ENCODE measurements at places on chromosomes 5 and 9. TPM values are rescaled to one million over a fixed set of nuclear protein-coding genes. Genes with fewer than 3 reads are reported as not detected.
A peak's percentile ranks its signal among the peaks of the same experiment; 100 is the strongest.

DNA sequence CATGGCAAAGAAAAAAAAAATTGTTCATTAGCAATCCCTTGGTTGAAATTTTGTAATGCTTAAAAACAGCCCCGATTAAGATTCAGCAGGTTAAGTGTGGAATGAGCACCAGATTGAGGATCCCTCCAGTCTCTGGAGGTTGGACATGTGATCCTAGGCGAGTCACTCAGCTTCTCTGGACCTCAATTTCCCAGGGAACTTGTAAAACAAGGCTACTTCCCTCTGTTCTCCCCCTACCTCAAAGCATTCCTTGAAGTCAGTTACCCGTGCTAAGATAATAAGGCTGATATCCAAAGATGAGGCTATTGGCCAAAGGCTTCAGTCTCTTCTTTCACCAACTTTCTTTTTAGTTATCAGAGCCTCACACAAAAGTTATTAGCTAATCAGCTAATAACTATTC is 2.9 kb downstream of the KLHL3 start:
- DNase-seq = peak; percentile 11
- H3K27ac ChIP-seq = no peak overlapping the region
- H3K27me3 ChIP-seq = no peaks in the 10 kb centered on the region
- H3K4me1 ChIP-seq = peaks cover 14% of the 10 kb centered on the region
- H3K36me3 ChIP-seq = no peaks in the 10 kb centered on the region

DNA sequence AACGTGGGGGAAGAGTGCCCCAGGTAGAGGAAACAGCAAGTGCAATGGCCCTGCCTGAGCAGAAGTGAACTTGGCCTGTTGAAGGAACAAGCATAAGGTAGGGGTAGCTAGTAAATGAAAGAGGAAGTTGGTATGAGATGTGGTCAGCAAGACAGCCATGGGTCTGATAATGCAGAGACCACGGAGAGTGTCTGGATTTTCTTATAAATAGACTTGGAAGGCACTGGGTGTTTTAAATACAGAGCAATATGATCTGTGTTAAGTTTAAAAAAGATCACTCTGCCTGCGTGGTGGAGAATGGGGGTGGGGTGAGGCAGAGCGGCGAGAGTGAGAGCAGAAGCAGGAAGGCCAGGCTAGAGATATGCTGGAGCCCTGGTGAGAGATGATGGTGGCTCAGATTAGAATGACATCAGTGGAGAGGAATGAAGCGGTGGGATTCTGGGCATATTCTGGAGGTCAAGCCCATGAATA is 4.2 kb downstream of the ADAM19 start:
- DNase-seq = peak; percentile 85
- H3K4me3 ChIP-seq = peak overlapping the region; percentile 90
- H3K27me3 ChIP-seq = no peaks in the 10 kb centered on the region
- peak overlapping the region; percentile 58 for H3K27ac ChIP-seq
- peaks cover 11% of the 10 kb centered on the region for H3K4me1 ChIP-seq

DNA sequence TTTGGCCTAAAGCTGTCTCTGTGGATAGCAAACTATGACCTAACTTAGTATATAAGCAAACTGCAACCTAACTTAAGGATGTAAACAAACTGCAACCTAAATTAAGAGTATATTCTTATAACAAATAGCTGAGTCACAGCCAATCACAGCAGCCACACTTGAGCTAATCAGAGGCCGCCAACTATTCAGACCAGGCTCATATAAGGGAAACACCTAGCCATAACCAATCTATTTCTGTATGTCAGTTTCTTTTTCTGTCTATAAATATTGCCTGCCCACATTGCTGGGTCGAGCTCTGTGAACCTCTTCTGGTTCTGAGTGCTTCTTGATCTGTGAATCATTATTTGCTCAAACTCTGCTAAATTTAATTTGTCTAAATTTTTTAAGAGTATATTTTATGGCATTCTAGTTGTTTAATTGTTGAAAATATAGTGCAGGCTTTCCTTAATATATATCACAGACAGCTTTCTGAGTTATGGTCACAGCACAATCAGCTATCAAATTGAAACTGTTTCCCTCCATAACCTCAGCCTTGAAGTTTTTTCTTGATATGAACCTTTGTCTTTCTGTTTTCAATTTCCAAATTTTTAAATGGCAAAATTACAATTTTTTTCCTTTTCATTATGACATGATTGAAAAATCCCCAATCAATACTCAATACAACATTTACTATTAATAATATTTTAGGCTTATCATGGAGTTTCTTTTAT is 327.1 kb upstream of the NUDT12 start:
- no peak overlapping the region for H3K4me3 ChIP-seq
- no peaks in the 10 kb centered on the region for H3K36me3 ChIP-seq
- peaks cover 2% of the 10 kb centered on the region for H3K4me1 ChIP-seq
- no peak for DNase-seq

The RANBP3L gene
- not detected for total RNA-seq

DNA sequence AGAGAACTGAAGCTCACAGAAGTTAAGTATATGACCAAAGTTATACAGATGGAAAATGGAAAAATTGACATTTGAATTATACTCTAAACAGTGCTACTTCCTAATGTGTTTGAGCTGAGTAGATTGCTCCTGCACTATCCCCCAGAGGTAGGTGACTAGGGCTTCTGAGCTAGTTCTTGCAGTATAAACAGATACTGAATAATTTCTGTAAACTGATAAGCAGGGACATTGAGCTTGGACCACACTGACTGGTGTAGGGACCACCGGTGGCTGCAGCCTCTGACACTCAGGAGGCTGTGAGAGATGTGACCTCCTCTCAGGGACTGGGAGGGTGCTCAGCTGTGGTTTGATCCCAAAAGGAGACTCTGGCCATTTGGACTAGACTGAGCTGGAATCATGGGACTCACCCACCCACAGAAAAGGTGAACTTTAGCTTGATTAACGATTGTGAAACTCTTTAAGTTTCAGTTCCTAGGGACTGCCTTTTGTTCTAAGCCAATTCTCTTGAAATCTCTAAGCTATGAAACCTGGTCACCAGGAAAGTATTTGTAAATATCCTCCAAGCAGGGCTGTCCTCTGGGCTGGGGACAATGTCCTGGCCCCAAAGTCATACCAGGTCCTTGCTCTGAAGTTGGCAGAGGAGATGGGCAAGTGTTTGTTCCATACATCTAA is 291.5 kb downstream of the SEC61B start:
- no peak overlapping the region for H3K27ac ChIP-seq
- no peak for DNase-seq
- peaks cover 5% of the 10 kb centered on the region for H3K4me1 ChIP-seq
- H3K27me3 ChIP-seq = no peaks in the 10 kb centered on the region
- H3K36me3 ChIP-seq = no peaks in the 10 kb centered on the region

DNA sequence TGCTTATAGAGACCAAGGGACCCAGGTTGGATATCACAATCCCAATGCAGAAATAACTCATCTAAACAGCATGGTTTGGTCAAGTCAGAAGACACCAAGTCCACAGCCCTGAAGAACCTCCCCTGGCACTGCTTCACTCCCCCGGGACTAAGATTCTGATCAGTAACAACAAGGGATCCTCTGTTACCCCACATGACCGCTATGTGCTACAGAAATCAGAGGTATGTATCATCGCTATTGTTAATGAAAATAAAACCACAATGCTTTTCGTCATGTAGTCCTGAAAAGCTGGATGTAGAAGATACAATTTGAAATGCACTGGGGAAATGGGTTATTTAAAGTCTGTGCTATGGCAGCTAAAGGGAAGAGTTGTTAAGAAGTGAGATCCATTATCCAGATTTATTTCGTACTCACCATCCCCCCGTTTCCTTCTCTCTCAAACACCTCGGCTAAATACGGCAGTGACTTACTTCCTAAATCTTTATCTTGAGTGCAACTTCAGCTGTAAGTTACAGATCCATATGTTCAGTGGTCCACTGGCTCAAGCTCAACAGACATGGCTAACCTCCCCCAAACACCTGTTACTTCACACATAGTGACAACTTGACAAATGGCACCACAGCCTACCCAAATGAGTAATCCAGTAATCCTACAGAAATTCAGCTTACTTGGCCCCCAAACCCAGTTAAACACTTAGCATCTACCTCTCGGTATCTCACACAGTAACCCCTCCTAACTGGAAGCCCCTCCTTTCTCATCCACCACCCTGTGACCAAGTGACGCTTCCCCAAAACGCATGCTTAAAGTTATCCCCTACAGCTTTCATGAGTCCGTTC is 129.2 kb downstream of the MYO10 start:
- peaks cover 13% of the 10 kb centered on the region for H3K36me3 ChIP-seq
- no peak overlapping the region for H3K4me3 ChIP-seq
- no peak for DNase-seq
- peak overlapping the region; percentile 24 for H3K27ac ChIP-seq
- H3K4me1 ChIP-seq = no peaks in the 10 kb centered on the region

The ZNF608 gene
- total RNA-seq = 100 TPM

DNA sequence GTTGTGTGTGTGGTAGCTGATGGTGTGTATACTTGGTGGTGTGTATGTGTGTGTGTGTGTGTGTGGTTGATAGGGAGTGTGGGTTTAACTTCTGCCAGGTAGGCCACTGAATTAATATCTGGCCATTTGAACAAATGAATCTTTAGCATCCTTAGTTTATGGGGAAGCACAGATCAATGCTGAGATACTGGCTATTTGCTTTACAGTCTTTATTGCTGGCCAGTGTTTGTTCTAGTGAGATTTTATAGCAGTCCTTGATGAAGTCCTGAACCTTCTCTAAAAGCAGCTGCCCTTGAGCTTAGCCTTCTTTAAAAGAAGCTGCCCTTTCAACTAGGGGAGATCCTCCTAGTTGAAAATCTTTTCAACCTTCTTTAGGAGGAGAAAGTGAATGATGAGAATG is 69.3 kb downstream of the MACIR start:
- no peaks in the 10 kb centered on the region for H3K4me1 ChIP-seq
- H3K27me3 ChIP-seq = no peaks in the 10 kb centered on the region
- H3K27ac ChIP-seq = no peak overlapping the region
- H3K4me3 ChIP-seq = no peak overlapping the region
- DNase-seq = no peak

DNA sequence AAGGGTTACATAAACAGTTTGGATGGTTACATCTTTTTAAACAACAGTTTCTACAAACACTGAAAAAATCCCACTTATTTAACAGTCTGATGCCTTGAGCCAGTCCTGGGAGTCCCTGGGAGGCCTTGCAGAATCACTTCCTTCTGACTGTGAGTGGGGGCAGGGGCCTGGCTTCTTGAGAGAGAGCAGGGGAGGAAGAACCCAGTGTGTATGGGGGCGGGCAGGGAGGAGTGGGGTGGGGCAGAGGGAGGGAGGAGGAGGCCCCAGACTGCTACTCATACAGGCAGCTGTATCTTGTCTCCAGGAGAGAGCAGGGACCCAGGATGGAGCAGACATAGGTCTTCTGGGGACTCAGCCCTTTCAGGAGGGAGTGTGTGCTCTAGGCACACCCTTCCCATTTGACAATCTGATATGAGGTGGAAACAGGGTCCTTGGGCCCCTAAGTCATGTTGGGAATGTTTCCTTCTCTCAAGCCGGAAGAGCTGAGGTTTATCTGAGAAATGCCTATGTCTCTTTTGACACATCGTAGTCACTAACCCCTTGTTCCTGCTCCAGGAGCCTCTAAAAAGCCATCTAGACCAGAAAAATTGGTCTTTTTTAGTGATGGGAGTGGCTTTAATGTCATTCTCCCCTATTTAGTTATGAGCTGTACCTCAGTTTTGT is 52.8 kb downstream of the IRF1 start:
- H3K27me3 ChIP-seq = no peaks in the 10 kb centered on the region
- H3K36me3 ChIP-seq = no peaks in the 10 kb centered on the region
- no peak overlapping the region for H3K27ac ChIP-seq
- no peak overlapping the region for H3K4me3 ChIP-seq
- peaks cover 4% of the 10 kb centered on the region for H3K4me1 ChIP-seq

The PRUNE2 gene
- total RNA-seq = 4.1 TPM

DNA sequence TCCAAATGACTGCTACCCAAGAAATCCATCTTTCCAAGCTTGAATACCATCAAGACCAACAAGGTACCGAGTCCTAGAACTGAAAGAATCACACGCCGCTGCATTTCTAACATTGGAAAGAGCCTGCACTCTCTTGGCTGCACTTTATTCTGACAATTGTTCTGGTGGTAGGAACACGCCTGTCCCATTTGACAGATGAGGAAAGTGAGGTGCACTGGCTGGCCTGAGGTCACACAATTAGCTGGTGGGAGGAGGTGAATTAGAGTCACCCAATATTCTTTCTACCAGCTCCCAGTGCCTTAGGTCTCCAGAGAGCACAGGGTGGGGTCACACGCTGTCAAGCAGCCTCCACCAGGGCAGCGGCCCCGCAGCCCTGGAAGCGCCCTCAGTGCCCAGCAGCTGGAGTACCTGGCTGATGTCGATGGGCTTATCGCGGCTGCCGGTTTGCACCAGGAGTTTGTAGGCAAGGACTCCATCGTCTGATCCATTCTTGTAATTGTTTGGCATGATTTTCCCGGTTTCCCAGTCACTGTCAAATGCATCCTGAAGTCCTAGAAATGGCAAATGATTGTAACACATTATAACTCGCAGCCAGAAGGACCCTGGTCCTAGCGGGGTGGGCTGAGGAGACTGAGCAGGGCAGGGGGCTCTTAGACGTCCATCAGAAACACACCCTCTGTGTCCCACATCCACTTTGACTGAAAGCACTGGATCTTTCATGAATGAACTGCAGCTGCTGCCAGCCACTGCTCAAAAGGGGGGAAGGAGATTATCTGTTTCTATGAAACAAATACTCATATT is 55.1 kb downstream of the PTCH1 start:
- peak overlapping the region; percentile 42 for H3K27ac ChIP-seq
- H3K36me3 ChIP-seq = peaks cover 69% of the 10 kb centered on the region
- DNase-seq = no peak
- peaks cover 19% of the 10 kb centered on the region for H3K4me1 ChIP-seq

The QRFP gene
- not detected for total RNA-seq

The MIER3 gene
- total RNA-seq = 48.3 TPM

The SAXO1 gene
- 0.23 TPM for total RNA-seq

- no peaks in the 10 kb centered on the region for H3K36me3 ChIP-seq
- no peak for DNase-seq
- H3K4me3 ChIP-seq = no peak overlapping the region
Measured at GRCh38 chr5:88888291-88888690, 5.3 kb upstream of the MEF2C start.

The DMRT3 gene
- total RNA-seq = not detected

GRCh38 chr5:129904667-129905472 is 605 bp downstream of the CHSY3 start:
- peak; percentile 75 for DNase-seq
- H3K36me3 ChIP-seq = no peaks in the 10 kb centered on the region
- peak overlapping the region; percentile 79 for H3K4me3 ChIP-seq
- no peaks in the 10 kb centered on the region for H3K4me1 ChIP-seq
- H3K27me3 ChIP-seq = peaks cover 61% of the 10 kb centered on the region
